Naive thymus-derived CD8-positive, alpha-beta T cell (primary cell): ENCODE measurements at places on chromosomes 3 and 15.

- no peak for DNase-seq
Observed at GRCh38 chr3:110307065-110307809, 764.4 kb upstream of the NECTIN3 start.

DNA sequence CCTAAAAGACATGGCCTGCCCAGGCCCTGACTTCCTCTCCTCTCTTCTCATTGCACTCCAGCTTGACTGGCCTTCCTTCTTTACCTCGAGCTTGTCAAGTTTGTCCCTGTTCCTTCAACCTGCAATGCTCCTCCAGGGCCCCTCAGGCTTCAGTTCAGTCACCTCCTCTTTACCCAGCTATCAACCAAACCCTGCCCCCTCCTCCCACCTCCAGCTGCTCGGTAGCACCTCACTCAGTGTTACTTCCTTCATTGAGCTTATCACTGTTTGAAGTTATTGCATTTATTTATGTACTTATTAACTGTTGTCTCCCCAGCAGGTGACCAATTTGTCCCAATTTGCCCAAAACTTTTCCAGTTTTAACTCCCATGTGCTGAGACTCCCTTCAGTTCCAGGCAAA is 95.8 kb upstream of the UBE2E1 start:
- DNase-seq, result no peak

- DNase-seq, result no peak
Observed at GRCh38 chr15:82181371-82181770, 81.2 kb downstream of the EFL1 start.

DNA sequence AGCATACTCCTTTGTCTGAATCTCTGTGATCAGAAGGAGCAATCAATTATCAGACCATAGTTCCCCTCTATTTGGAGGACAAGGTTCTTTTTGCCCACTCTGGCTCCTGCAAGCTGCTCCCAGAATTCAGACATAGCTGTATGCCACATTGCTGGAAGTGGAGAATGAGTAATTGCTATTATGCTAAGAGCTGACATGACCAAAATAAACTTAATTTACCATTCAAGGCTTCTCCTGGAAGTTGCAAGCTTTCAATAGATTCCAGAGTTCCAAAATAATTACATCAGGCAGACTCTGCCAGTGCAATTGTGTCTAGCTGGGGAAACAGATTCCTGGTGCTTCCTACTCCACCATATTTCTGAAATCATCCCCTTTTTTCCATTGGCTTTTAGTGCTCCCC is 7.6 kb upstream of the DRD3 start:
- no peak for DNase-seq

DNA sequence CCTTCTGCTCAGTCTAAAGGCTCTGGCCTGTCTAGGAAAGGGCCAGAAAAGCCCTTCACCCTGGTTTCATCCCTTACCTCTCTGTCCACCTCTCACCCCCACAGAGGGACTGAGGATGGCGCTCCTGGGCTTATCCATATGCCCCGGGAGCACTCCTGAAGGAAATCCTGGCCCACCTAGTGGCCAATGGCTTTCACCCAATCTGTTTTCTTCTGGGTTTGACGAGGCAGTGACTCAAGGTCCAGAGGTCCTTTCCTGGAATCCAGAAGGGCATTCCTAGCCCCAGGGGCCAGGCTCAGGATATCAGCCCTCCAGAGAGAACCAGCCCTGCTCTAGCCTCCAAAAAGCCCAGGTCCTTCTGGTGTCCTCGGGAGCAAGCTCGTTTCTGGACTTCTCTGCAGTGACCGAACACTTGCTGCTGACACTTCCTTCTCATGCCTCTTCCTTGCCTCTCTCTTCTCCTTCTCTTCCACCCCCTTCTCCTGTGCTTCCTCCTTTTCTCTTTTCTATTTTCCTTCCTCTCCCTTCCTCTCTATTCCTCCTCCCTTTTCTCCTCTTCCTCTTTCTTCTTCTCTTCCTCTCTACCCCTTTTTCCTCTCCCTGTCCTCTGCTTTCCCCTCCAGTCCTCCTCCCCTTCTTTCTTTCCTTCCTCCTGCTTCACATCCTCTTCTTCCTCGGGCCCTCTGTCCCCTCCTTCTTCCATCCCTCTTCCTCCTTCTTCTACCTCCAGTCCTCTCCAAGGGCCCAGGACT is 59.6 kb downstream of the RHCG start:
- DNase-seq, result no peak

GRCh38 chr3:131494706-131495105 is 8.1 kb downstream of the MRPL3 start:
- no peak for DNase-seq

DNA sequence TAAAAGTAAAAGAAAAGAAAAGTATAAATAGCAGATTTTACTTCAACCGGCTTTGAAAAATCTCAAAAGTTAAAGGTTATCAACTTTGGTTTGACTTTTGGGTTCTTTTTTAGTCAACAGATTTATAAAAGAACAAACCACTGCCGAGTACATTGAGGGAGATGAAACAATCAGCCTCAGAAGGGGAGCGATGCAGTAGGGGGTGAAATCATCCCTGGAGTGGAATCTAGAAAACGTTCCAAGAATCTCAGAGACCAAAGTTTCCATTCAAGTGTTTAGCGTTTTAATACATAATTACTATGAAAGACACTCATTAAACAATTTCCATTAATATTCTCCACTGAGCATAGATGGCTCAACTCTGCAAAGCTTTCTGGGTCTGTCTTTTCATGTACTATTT is 745.5 kb downstream of the NR2F2 start:
- DNase-seq, result no peak

- no peak for DNase-seq
Observed at GRCh38 chr3:185999221-185999620, 61.4 kb upstream of the TRA2B start.

DNA sequence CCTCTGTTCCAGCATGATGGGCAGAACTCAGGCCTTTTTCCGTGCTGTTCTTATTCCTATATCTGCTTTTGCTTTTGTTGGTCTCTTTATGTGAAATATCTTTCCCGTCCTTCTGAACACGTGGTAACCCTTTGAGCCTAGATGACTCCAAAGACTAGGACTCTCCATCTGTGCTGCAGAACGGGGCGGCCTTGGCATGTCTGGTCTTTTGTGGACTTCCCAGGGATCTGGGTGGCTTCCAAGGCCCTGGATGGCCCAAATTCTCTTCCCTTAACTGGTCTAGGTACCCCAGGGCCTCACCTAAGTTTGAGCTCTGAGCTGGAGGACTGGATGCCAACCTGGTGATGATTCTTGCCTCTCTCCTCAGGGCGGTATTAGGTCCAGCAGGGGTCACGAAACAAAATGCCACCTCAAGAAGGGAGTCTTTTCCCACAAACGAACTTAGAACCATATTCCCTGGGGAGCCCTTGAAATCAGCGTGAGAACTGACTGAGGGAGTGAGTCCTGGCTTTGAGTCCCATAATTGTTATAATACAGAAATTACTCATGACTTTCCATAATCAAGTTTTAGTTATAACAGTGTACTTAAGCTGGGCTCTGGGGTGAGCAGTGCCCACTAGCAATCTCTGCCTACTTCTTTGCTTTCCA is 13.8 kb downstream of the TLNRD1 start:
- DNase-seq, result no peak

- no peak for DNase-seq
Observed at GRCh38 chr3:140573011-140573410, 104.9 kb upstream of the TRIM42 start.

DNA sequence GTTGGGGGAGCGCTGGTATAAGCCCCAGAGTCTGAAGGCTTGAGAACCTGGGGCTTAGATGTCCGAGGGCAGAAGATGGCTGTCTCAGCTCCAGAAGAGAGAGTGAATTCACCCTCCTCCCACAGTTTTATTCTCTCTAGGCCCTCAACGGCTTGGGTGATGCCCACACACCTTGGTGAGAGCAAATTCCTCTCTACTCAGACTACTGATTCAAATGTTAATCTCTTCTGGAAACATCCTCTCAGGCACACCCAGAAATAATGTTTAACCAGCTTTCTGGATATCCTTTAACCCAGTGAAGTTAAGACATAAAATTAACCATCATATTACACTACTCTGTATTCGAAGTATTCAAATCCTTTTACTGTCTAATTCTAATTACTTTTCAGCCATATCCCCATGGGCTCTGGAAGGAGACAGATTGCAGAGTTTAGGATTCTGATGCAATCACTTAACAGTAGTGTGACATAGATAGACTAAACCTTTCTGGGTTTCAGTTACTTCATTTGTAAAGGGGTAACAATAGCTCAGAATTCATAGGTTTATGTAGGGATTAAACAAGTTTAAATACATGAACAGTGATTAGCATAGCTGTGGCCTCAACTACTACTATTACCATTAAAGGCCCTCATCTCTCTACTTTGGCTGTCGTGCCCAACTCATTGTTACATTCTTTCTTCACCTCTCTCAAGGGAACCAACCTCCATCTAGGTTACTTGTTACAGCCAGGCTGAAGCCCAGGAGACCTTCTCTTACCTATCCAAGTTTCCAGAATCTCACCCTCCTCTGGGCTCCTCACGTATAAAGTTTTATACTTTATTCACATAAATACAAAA is 25.7 kb upstream of the ANO10 start:
- no peak for DNase-seq

DNA sequence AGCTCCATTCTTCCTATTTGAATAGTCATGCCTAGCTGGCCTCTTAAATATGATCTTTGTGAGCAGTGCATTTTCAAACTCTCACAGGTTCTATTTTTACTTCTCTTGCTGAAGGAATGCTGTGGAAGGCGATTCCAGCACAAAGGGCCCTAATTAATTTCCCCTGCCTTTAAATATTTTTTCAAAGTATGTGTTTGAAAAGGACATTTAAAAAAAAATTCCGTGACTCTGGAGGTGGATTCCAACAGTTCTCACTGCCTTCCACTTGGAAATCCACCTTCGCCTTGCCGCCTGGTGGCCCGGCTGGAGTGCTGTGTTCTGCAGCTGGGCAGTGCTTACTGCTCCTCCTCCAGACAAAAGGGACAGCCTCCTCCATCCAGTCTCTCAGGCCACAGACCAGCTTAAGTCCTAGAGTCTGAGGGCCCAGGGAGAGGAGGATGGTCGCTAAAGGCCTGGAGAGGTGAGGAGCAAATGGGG is 61.5 kb upstream of the CORO2B start:
- no peak for DNase-seq

DNA sequence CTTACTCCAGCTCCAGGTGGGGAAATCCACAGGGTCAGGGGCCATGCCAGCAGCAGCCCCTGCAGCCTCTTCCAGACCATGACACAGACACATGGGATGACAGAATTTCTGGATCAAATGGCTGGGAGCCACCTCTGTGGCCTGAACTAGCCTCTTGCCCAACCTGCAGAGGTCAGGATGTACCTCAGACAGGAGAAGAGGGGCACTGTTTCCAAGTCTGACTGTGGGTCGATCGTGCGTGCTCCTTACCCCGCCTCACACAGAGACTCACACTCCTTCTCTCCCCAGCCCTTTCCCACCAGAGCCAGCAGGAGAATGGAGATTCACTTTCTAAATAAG is 131.9 kb downstream of the FAM43A start:
- no peak for DNase-seq
